Activated T-helper 1 cell treated with Interleukin-2 at 50 U/mL for 16 hours (primary cell): ENCODE measurements at places on chromosomes 4 and X.

- no peak for DNase-seq
Measured at GRCh38 chr4:121336706-121337105, 44.1 kb downstream of the QRFPR start.

DNA sequence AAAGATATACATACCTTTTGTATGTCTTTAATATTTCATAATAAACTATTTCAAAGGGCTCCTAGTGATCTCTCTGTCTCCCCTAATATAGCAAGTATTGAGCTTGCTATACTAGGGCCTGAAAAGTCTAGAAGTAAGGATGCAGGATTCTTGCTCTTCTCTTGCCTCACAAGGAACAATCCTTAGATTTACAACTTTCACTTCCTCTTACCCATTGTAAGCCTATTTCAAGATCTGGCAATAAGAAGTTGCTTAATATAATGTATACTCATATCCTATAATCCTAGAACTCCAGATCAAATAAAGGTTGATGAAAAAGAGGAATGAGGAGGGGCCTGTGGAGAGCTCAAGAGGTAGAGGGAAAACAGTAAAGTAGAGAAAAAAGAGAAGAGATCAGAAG lies 40.8 kb upstream of the CHRDL1 start:
- DNase-seq: no peak

DNA sequence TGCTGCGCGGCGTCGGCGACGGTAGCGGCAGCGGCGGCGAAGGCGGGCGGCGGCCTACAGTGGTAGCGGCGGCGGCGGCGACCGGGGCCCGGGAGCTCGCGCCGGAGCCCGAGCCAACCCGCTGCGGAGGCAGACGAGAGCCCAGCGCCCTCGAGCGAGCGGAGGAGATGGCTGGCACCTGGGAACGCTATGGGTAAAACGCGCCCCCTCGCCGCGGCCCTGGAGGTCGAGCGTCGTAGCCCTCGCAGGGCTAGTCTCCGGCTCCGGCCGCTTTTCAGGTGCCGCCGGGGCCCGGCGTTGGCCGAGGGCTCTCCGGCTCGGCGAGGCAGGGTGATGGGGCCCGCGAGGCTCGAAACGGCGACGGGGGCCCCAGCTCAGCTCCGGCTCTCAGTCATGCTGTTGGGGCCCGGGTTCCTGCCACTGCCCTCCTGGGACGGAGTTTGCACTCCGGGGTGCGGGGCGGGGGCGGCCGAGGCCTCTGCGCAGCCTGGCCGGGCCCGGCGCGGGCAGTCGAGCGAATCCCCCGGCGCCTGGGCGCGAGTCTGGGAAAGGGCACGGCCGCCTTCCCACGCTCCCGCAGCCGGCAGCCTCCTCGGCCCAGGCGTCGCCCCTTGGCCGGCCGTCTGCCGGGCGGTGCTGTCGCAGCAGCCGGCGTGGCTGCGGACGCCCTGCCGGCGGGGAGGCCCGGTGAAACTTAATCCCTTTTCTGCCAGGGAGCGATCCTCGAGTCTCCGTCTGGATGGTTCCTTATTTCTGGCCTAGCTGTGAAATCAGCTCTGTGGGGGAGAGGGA lies 768 bp downstream of the MID2 start:
- DNase-seq: peak; percentile 0

GRCh38 chr4:52588097-52588496 lies 71.0 kb downstream of the USP46 start:
- DNase-seq: no peak

- no peak for DNase-seq
Measured at GRCh38 chr4:102281171-102281839, 64.0 kb downstream of the SLC39A8 start.

DNA sequence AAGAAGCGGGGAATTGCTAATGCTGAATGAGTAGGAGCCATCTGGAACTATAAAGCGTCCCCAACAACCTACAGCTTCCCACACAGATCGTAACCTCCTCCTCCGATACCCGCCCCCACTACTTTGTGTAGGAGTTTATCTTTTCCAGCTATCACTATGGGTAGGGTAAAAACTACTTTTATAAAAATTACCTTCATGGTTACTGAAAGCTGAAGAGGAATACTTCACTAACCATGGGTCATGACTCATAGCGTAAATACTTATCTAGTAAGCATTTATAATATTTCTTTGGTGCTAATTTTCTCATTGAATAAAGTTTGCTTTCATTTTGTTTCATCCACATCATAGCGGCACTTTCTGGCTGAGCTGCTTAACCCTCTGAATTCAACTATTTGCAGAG lies 79.4 kb upstream of the TNIP3 start:
- DNase-seq: no peak

GRCh38 chr4:163613383-163613782 lies 118.9 kb downstream of the TMA16 start:
- no peak for DNase-seq

DNA sequence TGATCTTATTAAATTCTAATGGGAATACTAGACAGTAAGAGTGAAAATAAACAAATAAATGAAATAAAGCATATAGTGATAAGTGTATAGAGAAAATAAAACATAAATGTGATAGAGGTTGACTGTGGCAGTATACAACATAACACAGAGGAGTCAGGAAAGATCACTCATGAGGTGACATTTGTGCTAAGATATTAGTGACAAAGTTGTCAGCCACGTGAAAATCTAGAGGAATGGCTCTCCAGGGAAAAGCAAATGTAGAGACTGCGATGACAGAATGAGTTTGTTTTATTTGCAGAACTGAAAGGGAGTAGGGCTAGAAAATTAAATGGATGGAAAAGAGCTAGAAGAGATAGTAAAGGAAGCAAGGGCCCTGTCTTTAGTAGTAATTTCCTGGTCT lies 72.8 kb upstream of the GABRA2 start:
- DNase-seq: no peak

DNA sequence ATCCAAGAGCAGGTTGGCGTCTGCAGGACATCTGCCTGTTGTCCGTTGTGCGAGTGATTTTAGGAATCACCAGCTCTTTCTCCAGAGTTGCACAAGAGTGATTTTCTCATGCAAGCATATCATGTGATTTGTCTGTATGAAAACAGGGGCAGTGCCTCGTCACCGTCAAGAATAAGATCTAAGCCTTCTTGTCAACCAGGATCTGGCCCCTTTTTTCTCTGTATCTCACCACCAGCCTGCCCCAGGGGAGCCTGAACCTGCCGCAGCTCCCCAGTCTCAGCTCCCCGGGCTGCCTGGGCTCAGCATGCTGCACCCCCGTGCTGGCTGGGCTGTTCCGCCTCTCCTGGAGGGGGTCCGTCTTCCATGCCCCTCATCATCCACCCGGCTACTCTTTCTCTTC lies 90.5 kb downstream of the STOX2 start:
- no peak for DNase-seq

DNA sequence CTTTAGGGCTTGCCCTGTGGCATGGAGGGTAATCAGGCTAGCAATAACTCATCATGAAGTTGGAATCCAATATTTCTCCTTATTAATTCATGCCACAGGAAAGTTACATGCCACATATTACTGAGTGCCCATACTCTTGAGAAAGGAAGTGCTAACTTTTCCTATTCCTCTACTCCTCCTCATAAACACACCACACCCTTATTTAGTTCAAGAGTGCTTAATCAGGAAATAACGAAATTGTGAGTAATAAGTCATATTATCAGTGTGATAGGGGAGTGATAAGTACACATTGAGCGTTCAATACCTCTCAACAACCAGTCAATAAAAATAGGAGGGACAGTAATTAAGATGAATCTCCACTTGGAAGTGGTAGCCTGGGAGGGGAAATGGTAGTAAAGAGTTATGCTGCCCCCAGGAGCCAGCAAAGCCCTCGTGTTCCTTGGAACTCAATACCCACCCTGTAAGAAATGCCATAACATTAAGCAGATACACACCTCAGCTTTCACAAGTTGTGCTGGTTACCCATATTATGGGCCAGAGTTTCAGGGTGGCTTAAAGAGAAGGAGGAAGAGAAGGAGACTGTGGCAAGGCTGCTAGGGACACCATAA lies 410.0 kb upstream of the NR3C2 start:
- no peak for DNase-seq

DNA sequence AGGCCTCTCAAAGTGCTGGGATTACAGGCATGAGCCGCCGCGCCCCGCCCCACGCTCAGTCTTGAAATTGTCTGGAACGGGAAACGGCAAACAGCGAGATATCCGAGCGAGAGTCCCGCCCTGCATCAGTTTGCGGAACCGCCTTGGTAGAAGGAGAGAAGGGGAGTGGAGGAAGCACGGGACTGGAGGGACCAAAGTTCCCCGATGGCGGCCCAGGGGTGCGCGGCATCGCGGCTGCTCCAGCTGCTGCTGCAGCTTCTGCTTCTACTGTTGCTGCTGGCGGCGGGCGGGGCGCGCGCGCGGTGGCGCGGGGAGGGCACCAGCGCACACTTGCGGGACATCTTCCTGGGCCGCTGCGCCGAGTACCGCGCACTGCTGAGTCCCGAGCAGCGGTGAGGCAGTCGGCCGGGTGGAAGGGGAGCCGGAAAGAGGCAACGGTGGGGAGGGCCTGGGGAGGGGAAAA lies at the start of gene BST1:
BST1 (plus strand) TSS at position 125 of the 463 bp plus-strand sequence; CDS start at position 205, 80 bp downstream.
- peak; percentile 22 for DNase-seq

- DNase-seq: no peak
Measured at GRCh38 chr4:18342847-18343246, 321.3 kb upstream of the LCORL start.

GRCh38 chr4:143358923-143359643 lies 22.4 kb downstream of the GAB1 start:
- DNase-seq: no peak

- no peak for DNase-seq
Measured at GRCh38 chr4:147639388-147639787, 22.2 kb downstream of the TMEM184C start.

- DNase-seq: no peak
Measured at GRCh38 chr4:78205591-78205990, 148.5 kb downstream of the FRAS1 start.

DNA sequence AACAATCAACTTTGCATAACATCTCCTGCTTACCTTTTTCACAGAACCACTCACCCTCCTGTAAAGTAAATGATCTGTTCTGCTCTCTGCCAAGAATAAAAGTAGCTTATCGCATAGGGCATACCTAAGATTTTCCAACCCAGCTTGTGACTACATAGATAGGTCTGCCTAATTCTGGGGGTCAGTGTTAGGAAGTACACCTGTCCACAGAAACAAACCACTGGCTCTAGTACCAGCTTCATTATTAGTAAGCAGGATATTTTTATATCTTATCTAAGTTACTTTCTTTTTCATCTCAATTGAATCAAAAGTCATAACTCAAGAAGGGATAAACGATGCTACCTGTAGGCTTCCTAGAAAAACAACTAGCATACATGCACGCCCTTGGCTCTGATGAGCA lies 23.8 kb downstream of the CXCL1 start:
- no peak for DNase-seq

GRCh38 chr4:6884341-6884870 lies 25.2 kb upstream of the TBC1D14 start:
- no peak for DNase-seq

- DNase-seq: no peak
Measured at GRCh38 chr4:33512397-33512796, 2731.9 kb downstream of the ARAP2 start.

DNA sequence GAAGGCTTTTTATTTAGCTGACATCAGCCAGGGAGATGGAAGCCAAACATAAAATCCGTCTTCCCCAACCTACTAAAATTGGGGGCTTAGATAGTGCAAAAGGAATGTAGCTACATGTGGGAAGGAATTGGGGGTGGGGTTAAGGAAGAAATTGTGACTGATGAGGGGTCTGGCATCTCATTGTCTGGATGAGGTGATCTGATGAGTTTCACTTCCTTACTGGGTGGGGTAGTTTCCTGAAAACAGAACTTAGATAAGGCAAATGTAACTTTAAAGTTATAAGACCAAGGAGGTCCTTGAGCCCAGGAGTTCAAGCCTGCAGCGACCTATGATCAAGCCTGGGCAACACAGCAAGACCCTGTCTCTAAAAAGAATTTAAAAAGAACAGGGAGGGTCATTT lies 105.5 kb upstream of the NEIL3 start:
- DNase-seq: no peak

DNA sequence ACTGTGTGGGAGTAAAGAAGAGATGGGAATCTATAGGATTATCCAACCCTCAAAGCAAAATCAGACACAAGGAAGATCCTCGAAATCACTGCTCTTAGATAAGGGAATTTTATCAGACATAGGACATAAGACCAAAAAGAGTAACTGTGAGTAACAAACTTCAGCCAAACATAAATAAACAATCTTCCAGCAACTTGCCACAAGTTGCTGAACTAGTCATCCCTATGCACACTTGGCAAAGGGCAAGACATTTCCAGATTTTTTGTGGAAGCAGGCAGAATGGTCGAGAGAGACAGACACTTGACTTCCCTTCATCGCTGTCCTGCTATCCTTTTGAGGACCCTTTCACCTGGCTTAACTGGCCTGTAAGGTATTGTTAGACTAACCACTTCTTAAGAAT lies 89.6 kb downstream of the KCNIP4 start:
- no peak for DNase-seq

- DNase-seq: no peak
Measured at GRCh38 chr4:76011700-76012387, 4.5 kb upstream of the CXCL9 start.

DNA sequence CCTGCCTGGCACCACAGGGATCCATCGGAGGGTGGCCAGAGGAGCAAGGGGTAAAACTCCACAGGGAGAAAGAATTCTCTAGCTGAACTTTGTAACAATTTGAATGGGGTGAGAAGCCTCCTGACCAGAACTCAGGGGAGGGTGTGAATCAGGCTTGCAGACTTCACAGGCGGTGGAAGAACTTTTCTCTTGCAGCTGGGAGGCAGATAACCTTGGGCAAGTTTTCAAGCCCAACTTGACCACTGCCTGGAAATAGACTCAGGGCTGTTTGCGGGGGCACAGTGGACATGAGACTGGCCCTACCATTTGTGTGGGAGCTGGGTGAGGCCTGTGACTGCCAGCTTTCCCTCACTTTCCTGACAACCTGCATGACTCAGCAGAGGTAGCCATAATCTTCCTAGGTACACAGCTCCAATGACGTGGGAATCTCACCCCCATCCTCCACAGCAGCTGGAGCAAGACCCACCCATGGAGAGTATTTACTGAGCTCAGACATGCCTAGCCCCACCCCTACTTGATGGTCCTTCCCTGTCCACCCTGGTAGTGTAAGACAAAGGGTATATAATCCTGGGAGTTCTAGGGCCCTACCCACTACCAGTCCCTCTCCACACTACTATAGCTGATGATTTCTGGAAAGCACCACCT lies 210.0 kb upstream of the AGTR2 start:
- DNase-seq: no peak

- DNase-seq: no peak
Measured at GRCh38 chrX:49042581-49043219, 457 bp downstream of the TFE3 start.

- no peak for DNase-seq
Measured at GRCh38 chr4:76532805-76533204, 97.8 kb downstream of the SHROOM3 start.

DNA sequence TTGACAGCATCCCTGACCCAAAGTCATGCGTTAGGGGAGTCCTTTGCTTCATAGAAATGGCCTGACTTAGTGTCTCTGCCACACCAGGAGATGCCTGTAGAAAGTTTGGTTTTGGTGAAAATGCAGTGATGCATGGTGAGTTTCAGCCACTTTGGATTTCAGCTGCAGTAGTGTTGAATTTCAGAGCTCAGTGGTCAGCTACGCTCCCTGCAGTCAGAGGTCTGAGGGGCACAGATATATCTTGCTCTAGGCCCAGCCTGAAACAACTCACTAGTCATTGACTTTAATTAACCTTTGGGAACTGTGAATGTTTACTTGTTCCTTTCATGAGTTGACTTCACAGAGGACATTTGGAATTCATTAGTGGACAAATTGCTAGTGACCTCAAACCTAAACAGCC lies 17.5 kb downstream of the RBMX2 start:
- no peak for DNase-seq
